ENCODE measurements at places on chromosomes 12 and 14.
A peak's percentile ranks its signal among the peaks of the same experiment; 100 is the strongest.

GRCh38 chr12:4015225-4016091 is 142.3 kb upstream of the PARP11 start:
- DNase-seq: no peak
- H3K27me3 ChIP-seq: no peaks in the 10 kb centered on the region
- H3K4me1 ChIP-seq: no peaks in the 10 kb centered on the region
- no peaks in the 10 kb centered on the region for H3K36me3 ChIP-seq
- H3K4me3 ChIP-seq: no peak overlapping the region
- H3K27ac ChIP-seq: no peak overlapping the region

- DNase-seq: no peak
- no peaks in the 10 kb centered on the region for H3K27me3 ChIP-seq
- H3K27ac ChIP-seq: no peak overlapping the region
- no peaks in the 10 kb centered on the region for H3K36me3 ChIP-seq
- no peak overlapping the region for H3K4me3 ChIP-seq
- no peaks in the 10 kb centered on the region for H3K4me1 ChIP-seq
Measured at GRCh38 chr14:90447720-90448497, 51.1 kb downstream of the CALM1 start.

- DNase-seq: no peak
- H3K27ac ChIP-seq: no peak overlapping the region
- H3K4me1 ChIP-seq: no peaks in the 10 kb centered on the region
- H3K4me3 ChIP-seq: no peak overlapping the region
- H3K27me3 ChIP-seq: no peaks in the 10 kb centered on the region
- no peaks in the 10 kb centered on the region for H3K36me3 ChIP-seq
Measured at GRCh38 chr12:43815416-43815815, 9.3 kb upstream of the TWF1 start.

GRCh38 chr14:68359837-68360552 is 432.9 kb downstream of the ZFP36L1 start:
- H3K4me1 ChIP-seq: no peaks in the 10 kb centered on the region
- no peaks in the 10 kb centered on the region for H3K36me3 ChIP-seq
- peak overlapping the region; percentile 72 for H3K27ac ChIP-seq
- no peaks in the 10 kb centered on the region for H3K27me3 ChIP-seq
- no peak for DNase-seq

DNA sequence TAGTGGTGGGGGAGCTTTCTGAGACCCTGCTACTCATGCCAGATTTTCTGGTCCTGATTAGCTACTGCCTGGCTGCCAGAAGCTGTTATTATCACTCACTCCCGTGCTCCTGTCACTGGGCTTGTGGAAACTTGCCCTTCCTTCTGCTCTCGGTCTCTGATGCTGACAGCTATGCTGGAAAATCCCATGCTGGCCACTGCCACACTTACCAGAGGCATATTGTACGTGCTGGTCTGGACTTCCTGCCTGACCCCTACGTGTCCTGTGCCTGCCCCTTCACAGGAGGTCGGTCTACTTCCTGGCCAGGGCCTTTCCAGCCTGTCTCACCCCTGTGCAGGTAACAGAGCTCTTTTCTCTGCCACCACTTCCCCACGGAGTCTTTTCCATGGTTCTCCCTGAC is 149.4 kb upstream of the PLEKHG7 start:
- H3K4me3 ChIP-seq: no peak overlapping the region
- no peaks in the 10 kb centered on the region for H3K27me3 ChIP-seq
- H3K4me1 ChIP-seq: no peaks in the 10 kb centered on the region
- peak; percentile 42 for DNase-seq
